ENCODE measurements at places on chromosomes 3 and 15.

- no peak for DNase-seq
Measured at GRCh38 chr3:122247825-122248185, 64.3 kb downstream of the CASR start.

- no peak for DNase-seq
Measured at GRCh38 chr3:66152336-66152735, 68.5 kb upstream of the SLC25A26 start.

- no peak for DNase-seq
Measured at GRCh38 chr3:3707858-3708768, 91.1 kb upstream of the LRRN1 start.

DNA sequence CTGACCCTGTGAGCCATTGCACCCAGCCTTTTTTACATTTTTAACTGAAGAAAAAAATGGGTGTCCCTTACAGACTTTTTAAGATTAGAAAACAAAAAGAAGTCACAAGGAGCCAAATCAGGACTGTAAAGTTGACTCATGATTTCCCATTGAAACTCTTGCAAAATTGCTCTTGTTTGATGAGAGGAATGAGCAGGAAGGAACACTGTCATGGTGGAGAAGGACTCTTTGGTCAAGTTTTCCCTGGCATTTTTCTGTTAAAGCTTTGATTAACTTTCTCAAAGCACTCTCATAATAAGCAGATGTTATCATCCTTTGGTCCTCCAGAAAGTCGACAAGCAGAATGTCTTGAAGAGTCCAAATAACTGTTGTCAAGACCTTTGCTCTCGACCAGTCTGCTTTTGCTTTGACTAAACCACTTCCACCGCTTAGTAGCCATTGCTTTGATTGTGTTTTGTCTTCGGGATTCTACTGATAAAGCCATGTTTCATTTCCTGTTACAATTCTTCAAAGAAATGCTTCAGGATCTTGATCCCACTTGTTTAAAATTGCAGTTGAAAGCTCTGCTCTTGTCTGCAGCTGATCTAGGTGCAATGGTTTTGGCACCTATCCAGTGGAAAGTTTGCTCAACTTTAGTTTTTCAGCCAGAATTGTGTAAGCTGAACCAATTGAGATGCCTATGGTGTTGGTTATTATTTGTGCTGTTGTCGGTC is 369.4 kb downstream of the MAGI1 start:
- no peak for DNase-seq
